Stimulated activated naive CD4-positive, alpha-beta T cell (primary cell): ENCODE measurements at places on chromosomes 3 and 15.

- no peak for DNase-seq
These were observed 26.4 kb downstream of the TYRO3 start for GRCh38 chr15:41585127-41586047.

DNA sequence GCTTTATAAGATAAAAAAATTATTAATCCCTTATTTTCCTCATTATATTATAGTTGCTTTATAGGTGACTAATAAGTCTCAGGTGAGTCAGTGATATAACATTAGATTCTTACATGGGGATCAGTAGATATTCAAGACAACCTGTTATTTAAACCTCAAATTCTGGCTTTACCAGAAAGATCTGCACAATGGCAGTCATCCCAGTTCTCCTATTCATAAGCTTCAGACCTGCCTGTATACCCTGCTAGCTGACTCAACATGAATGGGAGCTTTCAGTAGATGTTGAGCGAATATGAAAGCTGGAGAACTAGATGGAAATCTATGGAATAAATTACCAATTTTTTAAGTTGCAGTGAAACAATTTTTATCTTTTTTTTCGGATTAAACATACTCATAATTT is 20.5 kb upstream of the CCDC54 start:
- DNase-seq: no peak

GRCh38 chr3:184157206-184157605 is 2.0 kb downstream of the DVL3 start:
- DNase-seq: no peak

- no peak for DNase-seq
These were observed 90.0 kb downstream of the GAP43 start for GRCh38 chr3:115713284-115713683.

DNA sequence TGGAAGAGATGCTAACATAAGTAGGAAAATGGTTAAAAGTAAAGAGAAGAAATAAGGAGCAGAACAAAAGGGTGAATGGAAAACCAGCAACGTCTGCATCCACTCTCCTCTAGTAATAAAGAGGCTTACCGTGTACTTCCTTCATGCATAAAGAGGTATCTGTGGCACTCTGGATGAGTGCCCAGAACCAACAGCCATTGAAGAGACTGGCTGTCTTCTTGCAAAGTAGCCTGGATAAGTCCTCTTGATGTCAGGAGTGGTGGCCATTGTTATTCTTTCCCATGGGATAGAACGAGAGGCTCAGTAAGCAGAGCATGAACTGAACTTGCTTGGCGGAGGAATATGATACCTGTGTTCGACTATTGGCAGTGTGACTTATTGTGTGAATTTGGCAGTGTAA is 186.2 kb upstream of the RASGRP1 start:
- no peak for DNase-seq

- no peak for DNase-seq
These were observed 50.6 kb upstream of the SPATA16 start for GRCh38 chr3:173191611-173192010.

GRCh38 chr3:135147657-135148056 is 352.6 kb downstream of the EPHB1 start:
- DNase-seq: no peak

DNA sequence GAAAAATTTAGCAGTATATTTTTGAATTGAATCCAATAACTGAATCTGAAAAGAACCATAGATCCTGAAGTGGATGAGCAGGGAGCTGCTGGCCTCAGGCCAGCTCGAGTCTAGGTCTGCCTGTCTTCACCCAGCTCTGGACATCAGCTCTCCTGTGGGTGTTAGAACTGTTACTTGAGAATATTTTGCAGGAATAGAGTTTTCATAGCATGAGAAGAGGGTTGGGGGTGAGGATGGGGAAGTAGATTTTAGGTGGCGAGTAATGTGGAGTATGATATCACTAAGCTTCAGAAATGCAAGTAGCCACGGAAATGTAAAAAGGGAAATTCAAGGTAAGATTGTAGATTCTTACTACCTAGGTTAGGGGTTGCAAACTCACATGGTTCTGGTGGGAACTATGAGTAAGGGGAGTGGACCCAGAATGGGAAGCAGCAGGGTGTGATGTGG is 6.2 kb downstream of the RAB8B start:
- DNase-seq: no peak

GRCh38 chr15:44536302-44536961 is 515 bp upstream of the EIF3J start:
- peak; percentile 28 for DNase-seq

GRCh38 chr15:95134431-95135110 is 903.2 kb downstream of the MCTP2 start:
- no peak for DNase-seq

- DNase-seq: no peak
These were observed 131.1 kb downstream of the NUP210 start for GRCh38 chr3:13288732-13289718.

GRCh38 chr3:155859859-155860258 is 5.6 kb upstream of the SLC33A1 start:
- no peak for DNase-seq

DNA sequence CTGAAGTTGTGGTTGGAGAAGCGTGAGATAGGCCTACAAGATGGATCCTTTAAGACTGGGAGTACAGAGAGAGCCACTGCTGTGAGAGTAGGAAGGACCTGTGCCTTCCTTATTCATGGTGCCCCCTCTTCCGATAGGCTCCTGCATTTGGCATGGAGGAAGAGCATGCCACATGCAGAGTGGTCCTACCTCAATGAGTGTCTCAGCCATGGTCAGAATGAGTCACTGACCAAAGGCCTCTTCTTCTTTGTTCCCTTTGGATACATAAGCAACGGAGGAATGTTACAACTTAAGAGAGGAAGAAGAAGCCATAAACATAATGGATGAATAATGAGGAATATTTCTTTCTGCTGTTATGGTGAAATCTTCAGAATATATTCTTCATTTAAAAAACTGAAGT is 681.2 kb upstream of the GRM7 start:
- no peak for DNase-seq

- DNase-seq: no peak
These were observed 21.6 kb downstream of the PHC3 start for GRCh38 chr3:170159933-170160332.

DNA sequence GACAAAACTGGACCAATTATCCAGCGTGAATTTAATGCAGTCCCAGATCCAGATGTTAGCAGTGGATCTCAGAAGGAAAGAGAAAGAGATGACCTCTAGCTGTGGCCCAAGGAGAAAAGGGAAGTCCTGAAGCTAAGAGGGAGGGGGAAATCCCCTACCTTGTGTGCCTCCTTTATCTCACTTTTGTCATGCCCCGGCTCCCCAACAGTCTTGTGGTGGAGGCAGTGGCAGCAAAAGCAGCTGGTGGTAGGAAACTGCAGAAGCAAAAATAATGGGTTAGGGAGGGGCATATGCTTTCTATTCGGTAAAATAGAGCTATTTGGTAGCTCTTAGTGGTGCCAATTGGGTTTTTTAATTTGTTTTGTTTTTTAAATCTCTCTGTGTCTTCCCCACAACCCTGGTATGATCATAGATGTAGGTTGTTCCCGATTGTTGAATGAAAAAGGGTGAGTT is 56.5 kb downstream of the MCTP2 start:
- no peak for DNase-seq
